ENCODE measurements at places on chromosomes 1 and 21.

- ATAC-seq, result no peak
Measured at GRCh38 chr21:45415188-45415942, 10.4 kb downstream of the COL18A1 start.

GRCh38 chr1:86504137-86504479 lies 35.4 kb downstream of the CLCA1 start:
- ATAC-seq, result no peak

GRCh38 chr1:225763716-225764548 lies 13.7 kb upstream of the SRP9 start:
- ATAC-seq, result no peak

DNA sequence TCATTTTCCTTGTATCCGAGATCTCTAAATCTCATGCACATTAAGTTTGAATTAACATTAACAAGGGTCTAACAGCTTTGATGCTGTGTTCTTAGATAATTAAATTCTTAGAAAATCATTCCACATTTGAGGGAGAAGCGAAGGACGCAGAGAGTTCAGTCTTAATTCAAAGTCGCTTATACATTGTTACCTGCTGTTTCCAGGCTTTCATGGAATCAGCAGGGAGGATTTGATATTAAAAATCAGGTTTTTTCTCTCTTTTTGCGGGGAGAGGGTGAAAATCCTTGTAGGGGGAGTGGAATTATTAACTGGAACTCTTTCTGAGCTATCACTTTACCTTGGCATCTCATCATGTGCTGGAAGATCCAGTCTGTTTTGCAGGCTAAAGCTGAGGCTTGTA lies 27.7 kb upstream of the DAB1 start:
- no peak for ATAC-seq

DNA sequence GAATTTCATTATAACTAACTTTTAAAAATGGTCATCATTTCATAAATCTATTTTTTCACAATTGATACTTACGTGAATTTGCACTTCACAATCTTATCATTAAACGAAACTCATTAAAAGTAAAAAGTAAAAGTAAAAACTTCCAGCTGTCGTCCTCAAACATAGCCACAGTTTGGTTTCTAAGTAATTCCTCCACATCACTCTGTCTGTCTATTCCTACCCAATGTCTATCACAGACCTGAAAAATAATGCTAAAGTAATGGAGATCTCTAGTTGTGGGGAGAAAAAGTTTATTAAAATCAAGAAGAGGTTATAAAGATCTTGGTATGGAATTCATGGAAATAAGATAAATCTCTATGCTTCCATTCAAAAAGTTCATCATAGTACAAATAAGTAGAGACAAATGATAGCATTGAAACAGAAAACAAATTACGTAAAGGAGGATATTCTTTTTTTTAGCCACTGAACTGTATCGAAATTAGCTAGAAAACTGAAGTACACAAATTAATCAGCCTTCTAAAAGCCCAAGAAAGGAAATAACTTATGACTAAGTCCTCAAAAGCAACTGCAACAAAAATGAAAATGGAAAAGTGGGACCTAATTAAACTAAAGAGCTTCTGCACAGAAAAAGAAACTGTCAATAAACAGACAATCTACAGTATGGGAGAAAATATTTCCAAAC lies 148.6 kb downstream of the TIAM1 start:
- ATAC-seq, result peak; percentile 68

Measured in activated T-helper 17 cell treated with anti-CD3 and anti-CD28 coated beads, Interleukin-2, amount 50 U/mL, for 72 hours (primary cell).